ENCODE measurements at places on chromosomes 12 and 14.

GRCh38 chr14:75989134-75989533, 3.6 kb downstream of the IFT43 start:
- H3K4me3 ChIP-seq = no peak overlapping the region
- DNase-seq = no peak
- peaks cover 10% of the 10 kb centered on the region for H3K4me1 ChIP-seq
- H3K27ac ChIP-seq = no peak overlapping the region

DNA sequence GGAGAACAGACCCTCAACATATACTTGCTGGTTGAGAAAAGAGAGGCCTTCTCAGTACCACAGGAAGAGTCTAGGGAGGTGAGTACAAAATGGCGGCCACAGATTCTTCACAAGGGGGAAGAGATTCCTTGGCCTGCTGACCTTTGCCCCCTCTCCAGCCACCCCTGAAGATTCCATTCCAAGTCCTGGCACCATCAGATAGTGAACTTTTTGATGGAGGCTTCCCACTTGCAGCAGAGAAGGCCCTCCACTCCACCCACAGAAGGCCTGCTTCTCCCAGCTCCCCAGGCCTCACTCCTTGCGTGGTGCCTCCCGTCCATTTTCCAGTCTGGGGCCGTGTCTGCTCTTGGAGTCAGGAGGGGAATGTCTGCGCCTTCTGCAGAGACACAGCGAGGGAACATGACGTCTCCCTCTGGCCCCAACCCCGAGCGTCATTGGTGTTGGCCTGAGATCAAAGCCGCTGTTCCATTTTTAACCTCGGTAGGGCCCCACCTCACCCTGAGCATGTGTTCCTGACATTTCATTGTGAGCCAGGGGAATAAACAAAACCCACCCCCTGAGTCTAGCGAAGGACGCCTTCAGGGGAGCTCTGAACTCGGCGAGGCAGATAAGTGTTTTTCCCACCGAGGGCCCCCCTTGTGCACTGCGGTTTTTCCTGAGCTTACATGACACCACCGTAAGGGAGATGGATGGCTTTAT, 268.7 kb upstream of the TBX3 start:
- no peak overlapping the region for H3K27ac ChIP-seq
- no peaks in the 10 kb centered on the region for H3K27me3 ChIP-seq
- no peaks in the 10 kb centered on the region for H3K4me1 ChIP-seq

GRCh38 chr14:34615507-34615906, 14.4 kb downstream of the SNX6 start:
- H3K27ac ChIP-seq = no peak overlapping the region
- peaks cover 11% of the 10 kb centered on the region for H3K4me1 ChIP-seq
- no peak for DNase-seq
- no peak overlapping the region for H3K4me3 ChIP-seq
- peaks cover 17% of the 10 kb centered on the region for H3K36me3 ChIP-seq

- H3K27me3 ChIP-seq = no peaks in the 10 kb centered on the region
- no peak overlapping the region for H3K4me3 ChIP-seq
Measured at GRCh38 chr14:64730681-64731080, 26.5 kb downstream of the PLEKHG3 start.

DNA sequence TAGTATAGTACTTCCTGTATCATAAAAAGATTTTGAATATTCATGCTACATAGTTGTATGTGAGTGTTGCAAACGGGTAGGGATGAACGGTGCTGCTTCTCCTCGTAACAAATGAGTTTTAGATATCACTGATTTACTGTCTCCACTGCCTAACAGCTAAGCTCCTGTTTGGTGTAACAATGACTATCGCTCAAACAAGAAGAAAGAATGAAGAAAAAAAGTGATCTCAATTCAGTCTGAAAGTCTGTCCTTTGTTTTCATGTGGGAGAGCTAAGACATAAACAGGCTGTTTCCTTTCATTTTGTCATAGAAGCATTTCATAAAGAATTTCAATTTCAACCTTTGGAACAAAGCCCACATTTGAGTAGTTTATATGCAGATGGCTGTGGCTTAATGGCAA, 26.1 kb upstream of the RTRAF start:
- no peak overlapping the region for H3K4me3 ChIP-seq
- H3K27me3 ChIP-seq = no peaks in the 10 kb centered on the region
- DNase-seq = no peak
- peaks cover 81% of the 10 kb centered on the region for H3K36me3 ChIP-seq

DNA sequence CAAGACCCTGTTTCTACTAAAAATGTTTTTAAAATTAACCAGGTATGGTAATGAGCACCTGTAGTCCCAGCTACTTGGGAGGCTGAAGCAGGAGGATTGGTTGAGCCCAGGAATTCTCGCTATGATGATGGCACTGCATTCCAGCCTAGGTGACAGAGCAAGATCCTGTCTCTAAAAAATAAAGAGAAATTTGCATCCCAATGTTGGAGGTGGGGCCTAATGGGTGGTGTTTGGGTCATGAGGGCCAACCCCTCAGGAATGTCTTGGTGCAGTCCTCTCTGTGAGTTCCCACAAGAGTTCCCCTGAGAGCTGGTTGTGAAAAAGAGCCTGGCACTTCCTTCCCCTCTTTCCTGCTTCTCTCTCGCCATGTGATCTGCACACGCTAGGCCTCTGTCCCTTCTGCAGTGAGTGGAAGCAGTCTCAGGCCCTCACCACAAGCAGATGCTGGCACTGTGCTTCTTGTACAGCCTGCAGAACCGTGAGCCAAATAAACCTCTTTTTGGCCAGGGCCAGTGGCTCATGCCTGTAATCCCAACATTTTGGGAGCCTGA, 11.3 kb downstream of the ACOT6 start:
- H3K4me1 ChIP-seq = no peaks in the 10 kb centered on the region
- H3K4me3 ChIP-seq = no peak overlapping the region
- DNase-seq = no peak

- H3K4me1 ChIP-seq = no peaks in the 10 kb centered on the region
- no peaks in the 10 kb centered on the region for H3K36me3 ChIP-seq
- no peak overlapping the region for H3K27ac ChIP-seq
- no peak overlapping the region for H3K4me3 ChIP-seq
- H3K27me3 ChIP-seq = no peaks in the 10 kb centered on the region
Measured at GRCh38 chr12:107080299-107080698, 13.1 kb downstream of the CRY1 start.

- no peak overlapping the region for H3K4me3 ChIP-seq
- H3K36me3 ChIP-seq = peaks cover 7% of the 10 kb centered on the region
- DNase-seq = no peak
Measured at GRCh38 chr14:69077841-69078240, 75.1 kb downstream of the DCAF5 start.

DNA sequence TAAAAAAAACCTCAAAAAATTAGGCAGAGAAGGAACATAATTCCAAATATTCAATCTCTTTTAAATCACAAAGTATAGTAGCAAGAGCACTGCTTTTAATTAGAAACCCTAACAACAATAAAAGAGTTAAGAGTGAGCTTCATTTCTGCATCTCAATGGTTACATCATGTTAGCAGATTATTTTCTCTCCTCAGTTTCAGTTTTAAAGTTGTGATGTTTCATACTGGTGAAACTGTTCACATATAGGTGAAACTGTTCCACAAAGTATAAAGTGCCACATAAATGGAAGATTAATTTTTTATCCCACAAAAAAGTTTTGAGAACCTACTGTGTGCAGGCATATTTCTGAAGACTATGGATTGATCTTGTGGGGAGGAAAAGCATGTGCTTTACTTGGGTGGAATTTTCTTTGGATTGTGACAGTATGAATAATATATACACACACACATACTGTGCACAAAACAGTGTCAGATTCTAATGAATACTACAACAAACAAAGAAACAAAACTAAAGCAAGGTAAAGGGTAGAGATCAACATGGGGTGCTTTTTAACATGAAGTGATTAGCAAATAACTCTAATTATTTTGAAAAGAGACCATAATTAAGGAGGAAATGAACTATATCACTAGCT, 17.1 kb downstream of the LUM start:
- no peak for DNase-seq
- H3K4me1 ChIP-seq = no peaks in the 10 kb centered on the region
- no peaks in the 10 kb centered on the region for H3K36me3 ChIP-seq
- H3K27me3 ChIP-seq = no peaks in the 10 kb centered on the region
- H3K4me3 ChIP-seq = no peak overlapping the region

DNA sequence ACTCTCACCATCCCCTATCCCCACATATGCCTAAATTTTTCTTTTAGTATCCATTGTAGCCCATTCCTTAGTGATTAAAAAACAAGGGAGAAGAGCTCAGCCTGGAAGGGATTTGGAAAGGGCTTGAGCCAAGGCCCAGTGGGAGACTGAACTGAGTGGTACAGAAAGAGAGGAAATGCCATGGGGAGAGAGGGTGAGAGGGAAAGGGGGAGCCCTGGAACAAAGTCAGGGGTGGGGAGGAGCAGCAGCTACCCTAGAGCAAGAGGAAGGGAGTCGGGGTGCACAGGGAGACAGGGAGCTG, 2.6 kb upstream of the ATN1 start:
- DNase-seq = no peak
- H3K4me3 ChIP-seq = no peak overlapping the region
- no peaks in the 10 kb centered on the region for H3K36me3 ChIP-seq
- H3K4me1 ChIP-seq = peaks cover 53% of the 10 kb centered on the region
- H3K27me3 ChIP-seq = peaks cover 45% of the 10 kb centered on the region

DNA sequence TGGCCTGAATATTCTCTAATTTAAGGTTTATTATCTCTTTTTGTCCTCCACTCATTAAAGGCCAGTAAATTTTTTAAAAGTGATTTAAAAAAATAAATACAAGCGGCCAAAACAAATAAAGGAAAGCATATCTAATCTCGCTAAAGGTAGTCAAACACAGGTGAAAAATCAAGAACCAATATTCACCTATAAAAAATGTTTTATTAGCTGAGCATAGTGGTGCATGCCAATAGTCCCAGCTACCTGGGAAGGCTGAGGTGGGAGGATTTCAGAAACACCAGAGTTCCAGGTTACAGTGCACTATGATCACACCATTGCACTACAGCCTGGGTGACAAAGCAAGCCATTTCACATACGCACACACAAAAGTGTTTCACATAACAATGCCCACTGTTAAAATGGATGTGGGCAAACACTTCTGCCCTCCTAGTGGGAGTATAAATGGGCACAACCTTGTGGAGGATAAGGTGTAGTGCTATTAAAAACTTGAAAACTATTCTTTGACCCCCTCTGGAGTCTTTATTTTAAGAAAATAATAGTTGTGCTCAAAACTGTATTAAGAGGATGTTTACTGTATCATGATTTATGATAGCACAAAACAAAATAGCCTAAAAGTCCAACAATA, 32.7 kb upstream of the NAP1L1 start:
- H3K36me3 ChIP-seq = no peaks in the 10 kb centered on the region
- DNase-seq = no peak
- H3K27me3 ChIP-seq = no peaks in the 10 kb centered on the region
- H3K27ac ChIP-seq = no peak overlapping the region

- H3K27me3 ChIP-seq = no peaks in the 10 kb centered on the region
- H3K4me1 ChIP-seq = no peaks in the 10 kb centered on the region
- no peaks in the 10 kb centered on the region for H3K36me3 ChIP-seq
- no peak overlapping the region for H3K4me3 ChIP-seq
- H3K27ac ChIP-seq = no peak overlapping the region
Measured at GRCh38 chr14:29803045-29803444, 124.6 kb downstream of the PRKD1 start.

- no peaks in the 10 kb centered on the region for H3K27me3 ChIP-seq
- H3K36me3 ChIP-seq = no peaks in the 10 kb centered on the region
- no peak for DNase-seq
- no peak overlapping the region for H3K27ac ChIP-seq
- H3K4me3 ChIP-seq = no peak overlapping the region
Measured at GRCh38 chr12:30546121-30546520, 149.5 kb downstream of the IPO8 start.

Data from CD14-positive monocyte (primary cell).